ENCODE measurements at places on chromosomes 7 and 10. TPM values are rescaled to one million over a fixed set of nuclear protein-coding genes. Genes with fewer than 3 reads are reported as not detected.

DNA sequence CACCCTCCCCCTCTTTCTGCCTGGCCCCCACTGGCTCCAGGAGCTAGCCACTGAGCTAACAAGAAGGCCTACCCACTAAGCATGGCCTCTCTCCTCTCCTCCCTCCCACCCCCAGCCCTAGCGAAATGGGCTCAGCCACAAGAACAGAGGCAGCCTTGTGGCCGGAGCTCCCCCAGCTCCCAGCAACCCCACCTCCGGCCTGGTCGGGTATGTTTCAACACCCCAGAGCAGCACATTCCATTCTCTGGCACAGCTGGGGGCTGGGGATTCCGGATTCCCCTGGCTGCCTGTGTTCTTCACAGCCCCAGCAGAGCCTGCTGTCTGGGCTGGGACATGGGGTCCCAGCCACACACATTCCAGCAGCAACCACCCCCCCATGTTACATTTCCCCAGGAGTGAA lies 9.0 kb downstream of the SFRP5 start:
- H3K4me3 ChIP-seq, result no peak overlapping the region
- no peak for DNase-seq
- H3K36me3 ChIP-seq, result peaks cover 18% of the 10 kb centered on the region
- no peaks in the 10 kb centered on the region for H3K4me1 ChIP-seq
- no peak overlapping the region for H3K27ac ChIP-seq

DNA sequence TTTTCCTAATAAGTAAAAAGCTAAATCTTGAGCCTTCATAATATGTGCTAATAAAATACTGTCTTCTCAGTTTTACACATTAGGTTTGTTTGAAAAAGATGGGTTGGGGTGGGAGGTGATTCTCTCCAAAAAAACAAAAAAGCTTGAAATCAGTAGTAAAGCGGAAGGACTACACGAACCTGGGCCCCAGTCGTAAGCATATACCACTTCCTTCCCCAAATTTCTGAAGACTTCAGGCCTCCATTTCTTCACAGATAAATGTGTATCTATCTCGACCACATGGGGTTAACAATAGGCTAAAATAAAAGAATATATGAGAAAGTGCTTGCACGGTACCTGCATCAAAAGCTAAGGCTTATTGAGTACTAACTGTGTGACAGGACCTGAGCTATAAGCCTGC lies 51.6 kb upstream of the PAX2 start:
- no peak for DNase-seq
- H3K4me1 ChIP-seq, result no peaks in the 10 kb centered on the region
- peaks cover 37% of the 10 kb centered on the region for H3K27me3 ChIP-seq
- no peak overlapping the region for H3K4me3 ChIP-seq

DNA sequence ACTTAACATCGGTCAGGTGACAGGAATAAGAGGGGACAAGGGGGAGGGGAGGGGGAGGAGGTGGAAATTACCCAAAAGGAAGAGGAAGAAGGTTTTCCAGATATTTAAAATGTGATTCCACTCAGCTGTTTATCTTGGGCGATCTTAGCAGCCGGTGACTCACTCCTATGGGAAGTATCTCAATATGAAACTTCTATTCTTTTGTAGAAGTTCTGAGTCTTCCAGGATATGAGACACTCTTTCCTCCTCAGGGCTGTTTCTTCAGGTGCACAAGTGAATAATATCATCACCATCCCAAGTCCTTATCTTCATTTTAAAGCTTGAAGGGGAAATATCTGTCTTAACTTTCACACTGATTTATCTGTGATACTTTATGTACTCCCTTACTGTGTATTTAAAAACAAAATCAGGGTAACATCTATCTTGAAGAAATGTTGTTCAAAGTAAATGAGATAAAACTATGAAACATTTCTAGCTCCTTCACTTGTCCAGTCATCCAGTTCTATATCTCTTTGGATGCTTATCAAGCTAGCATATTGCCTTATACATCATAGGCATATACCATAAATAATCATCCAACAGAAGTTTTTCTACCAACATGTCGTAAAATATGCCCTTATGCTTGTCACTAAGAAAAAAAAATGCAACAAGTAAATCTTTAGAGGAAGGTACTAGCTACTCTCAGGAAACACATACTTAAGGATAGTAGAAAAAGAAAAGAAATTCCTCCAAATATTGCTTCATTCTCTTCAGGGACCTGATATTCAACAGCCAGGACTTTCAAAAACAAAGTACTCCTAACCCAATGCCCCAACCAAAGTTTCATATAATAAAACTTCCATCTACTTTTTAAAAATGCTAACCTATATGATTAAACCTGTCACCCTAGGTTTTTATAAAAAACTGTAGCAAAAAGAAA lies 13.7 kb downstream of the DOCK4 start:
- H3K27me3 ChIP-seq, result no peaks in the 10 kb centered on the region
- no peak overlapping the region for H3K4me3 ChIP-seq
- no peak overlapping the region for H3K27ac ChIP-seq
- no peaks in the 10 kb centered on the region for H3K4me1 ChIP-seq
- H3K36me3 ChIP-seq, result no peaks in the 10 kb centered on the region
- no peak for DNase-seq

GRCh38 chr10:80737209-80737608 lies 199.5 kb downstream of the SH2D4B start:
- no peak overlapping the region for H3K4me3 ChIP-seq
- H3K36me3 ChIP-seq, result no peaks in the 10 kb centered on the region
- peaks cover 7% of the 10 kb centered on the region for H3K27me3 ChIP-seq
- no peaks in the 10 kb centered on the region for H3K4me1 ChIP-seq

- H3K27ac ChIP-seq, result no peak overlapping the region
- no peak for DNase-seq
- H3K36me3 ChIP-seq, result peaks cover 3% of the 10 kb centered on the region
- no peak overlapping the region for H3K4me3 ChIP-seq
Measured at GRCh38 chr10:114996542-114996941, 58.5 kb downstream of the TRUB1 start.

GRCh38 chr10:12608761-12609160 lies 259.4 kb downstream of the CAMK1D start:
- no peak overlapping the region for H3K27ac ChIP-seq
- no peaks in the 10 kb centered on the region for H3K27me3 ChIP-seq
- peaks cover 22% of the 10 kb centered on the region for H3K4me1 ChIP-seq
- H3K36me3 ChIP-seq, result no peaks in the 10 kb centered on the region

GRCh38 chr7:143245123-143245522 lies 18.1 kb upstream of the GSTK1 start:
- H3K36me3 ChIP-seq, result no peaks in the 10 kb centered on the region
- H3K4me1 ChIP-seq, result peaks cover 31% of the 10 kb centered on the region
- no peak overlapping the region for H3K4me3 ChIP-seq

DNA sequence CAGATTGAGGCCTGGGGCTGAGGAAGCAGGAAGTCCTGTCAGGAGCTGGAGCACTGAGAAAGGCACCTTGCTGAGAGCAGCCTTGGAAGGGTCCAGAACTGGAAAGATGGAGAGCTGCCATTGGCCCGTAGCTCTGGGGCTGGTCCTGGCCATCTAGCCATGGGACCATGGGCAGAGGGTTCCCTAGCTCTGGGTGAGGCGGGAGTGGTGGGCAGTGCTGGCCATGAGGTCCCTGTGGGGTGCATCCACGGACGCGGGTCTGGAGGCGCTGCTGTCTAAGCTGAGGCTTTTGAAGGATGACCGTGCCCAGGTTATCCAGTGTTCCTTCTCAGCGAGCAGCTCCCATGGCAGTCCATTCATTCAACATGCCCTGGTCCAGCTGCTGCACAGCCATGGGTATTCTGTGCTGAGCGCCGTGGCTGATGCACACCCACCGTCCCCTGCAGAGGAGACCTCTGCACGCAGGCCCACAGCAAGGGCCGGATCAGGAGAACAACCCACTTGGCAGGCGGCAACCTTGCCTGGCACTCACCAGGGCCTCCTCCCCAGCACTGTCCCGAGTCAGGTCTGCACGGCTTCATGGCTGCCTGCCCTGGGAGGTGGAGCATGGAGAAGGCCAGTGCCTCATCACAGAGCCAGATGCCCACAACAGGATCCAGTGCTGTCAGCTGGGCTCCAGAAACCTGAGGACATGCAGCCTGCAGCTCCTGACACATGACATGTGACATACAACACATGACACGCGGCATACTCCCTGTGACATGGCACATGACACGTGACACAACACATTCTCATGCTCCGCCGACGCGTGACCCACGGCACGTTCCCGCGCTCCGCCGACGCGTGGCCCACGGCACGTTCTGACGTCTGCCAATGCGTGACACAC lies 121.9 kb downstream of the INPP5A start:
- peaks cover 12% of the 10 kb centered on the region for H3K36me3 ChIP-seq
- peaks cover 6% of the 10 kb centered on the region for H3K4me1 ChIP-seq
- no peak overlapping the region for H3K4me3 ChIP-seq
- DNase-seq, result no peak
- H3K27ac ChIP-seq, result no peak overlapping the region

GRCh38 chr7:112144284-112145059 lies 61.7 kb downstream of the DOCK4 start:
- H3K27ac ChIP-seq, result no peak overlapping the region
- no peaks in the 10 kb centered on the region for H3K36me3 ChIP-seq
- no peaks in the 10 kb centered on the region for H3K27me3 ChIP-seq
- no peak for DNase-seq
- no peak overlapping the region for H3K4me3 ChIP-seq
- no peaks in the 10 kb centered on the region for H3K4me1 ChIP-seq

DNA sequence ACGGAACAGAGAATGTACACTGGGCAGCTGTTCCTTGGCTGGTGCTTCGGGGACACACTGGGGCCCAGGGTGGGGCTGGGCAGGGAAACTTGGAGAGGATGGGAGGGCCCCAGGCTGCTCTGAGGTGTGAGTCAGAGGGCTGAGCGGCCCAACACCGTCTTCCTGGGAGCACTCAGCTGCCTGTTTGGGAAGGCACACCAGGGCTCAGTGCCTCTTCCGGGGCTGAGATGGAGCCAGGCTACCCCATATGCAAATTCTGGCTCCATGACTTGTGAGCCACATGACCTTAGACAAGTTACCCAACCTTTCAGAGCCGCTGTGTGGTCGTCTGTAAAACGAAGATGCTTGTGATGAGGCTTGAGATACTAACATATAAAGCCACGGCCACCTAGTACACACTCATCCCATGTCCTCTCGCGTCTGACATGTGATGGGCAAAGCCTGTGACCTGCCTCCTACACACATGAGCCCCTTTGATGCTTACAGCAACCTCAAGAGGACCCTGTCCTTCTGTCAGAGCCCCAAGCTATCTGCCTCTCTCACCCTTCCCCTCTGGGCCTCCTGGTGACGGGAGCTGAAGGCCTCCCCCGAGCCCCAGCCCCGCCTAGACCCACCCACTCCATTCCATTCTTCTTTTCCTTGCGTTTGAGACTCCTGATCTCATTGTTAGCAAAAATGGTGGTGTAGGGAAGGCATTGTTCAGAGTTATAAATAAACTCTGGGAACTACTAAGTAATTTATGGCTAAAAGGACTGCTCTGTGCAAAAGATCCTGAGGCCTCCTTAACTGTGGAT lies 26.1 kb downstream of the KLRG2 start:
- no peak overlapping the region for H3K27ac ChIP-seq
- H3K4me3 ChIP-seq, result no peak overlapping the region
- no peaks in the 10 kb centered on the region for H3K4me1 ChIP-seq
- DNase-seq, result no peak
- no peaks in the 10 kb centered on the region for H3K36me3 ChIP-seq
- H3K27me3 ChIP-seq, result no peaks in the 10 kb centered on the region

PON3 gene
- not detected for total RNA-seq

DCLRE1A gene
- total RNA-seq, result 4.8 TPM

SEMA3C gene
- total RNA-seq, result 0.23 TPM

All from T-cell (primary cell).